ENCODE measurements at places on chromosomes 1 and 21.
A peak's percentile ranks its signal among the peaks of the same experiment; 100 is the strongest.

DNA sequence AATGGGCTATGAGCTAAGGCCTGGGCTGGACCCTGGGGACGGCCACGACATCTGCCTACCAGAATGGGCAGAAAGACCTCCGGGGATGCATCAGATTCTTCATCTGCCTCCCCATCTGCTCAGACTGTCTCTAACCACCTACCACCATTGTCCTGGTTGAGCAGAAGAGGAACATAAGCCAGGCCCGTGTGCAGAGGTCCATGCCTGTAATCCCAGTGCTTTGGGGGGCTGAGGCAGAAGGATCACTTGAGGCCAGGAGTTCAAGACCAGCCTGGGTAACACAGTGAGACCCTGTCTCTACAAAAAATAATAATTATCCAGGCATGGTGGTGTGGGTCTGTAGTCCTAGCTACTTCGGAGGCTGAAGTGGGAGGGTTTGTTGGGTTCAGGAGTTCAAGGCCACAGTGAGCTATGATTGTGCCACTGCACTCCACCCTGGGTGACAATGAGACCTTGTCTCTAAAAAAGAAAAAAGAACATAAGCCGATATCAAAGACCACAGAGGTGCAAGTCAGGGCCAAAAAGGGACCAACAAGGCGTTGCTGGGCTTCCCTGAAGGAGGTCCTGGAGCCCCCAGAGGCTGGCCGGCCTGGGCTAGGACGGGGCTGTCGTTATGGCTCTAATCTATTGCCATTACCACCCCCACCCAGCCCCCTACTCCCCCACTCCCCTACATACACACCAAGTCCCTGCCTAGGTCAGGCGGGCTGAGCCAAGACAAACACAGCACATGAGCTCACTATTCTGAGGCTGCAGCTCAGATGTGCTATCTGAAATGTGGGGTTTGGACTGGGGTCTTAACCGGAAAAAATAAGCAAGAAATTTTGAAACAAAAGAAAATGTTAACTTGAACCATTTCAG, 239.2 kb upstream of the RAB4A start:
- DNase-seq = no peak

GRCh38 chr1:164660412-164660772, 101.4 kb downstream of the PBX1 start:
- DNase-seq = no peak

DNA sequence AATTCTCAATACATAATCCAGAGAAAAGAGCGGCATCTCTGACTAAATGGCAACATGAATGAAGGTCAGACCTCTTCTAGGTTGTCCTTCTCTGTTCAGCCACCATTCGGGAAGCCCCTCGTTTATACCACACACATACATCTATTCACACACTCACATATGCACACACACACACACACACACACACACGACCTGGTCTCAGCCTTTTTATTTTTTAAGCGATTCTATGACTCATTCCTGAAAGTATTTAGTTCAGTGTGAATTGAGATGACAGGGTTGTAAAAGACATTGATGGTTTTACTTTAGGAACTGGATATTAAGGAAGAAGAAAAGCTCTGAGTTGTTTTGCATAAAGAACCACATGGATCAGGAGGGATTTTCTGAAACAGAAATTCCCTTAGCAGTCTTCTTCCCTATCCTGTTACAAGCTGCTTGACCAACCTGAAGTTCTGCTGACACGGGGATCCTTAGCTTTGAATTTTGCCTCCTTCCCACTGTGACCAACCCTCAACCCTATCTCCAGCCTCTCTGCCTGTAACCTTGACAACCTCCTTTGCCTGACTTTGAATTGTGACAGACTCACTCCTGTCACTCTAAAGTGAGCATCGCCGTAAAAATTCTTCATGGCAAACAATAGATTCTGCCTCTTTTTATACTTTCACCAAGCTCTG, 383.1 kb upstream of the ESRRG start:
- no peak for DNase-seq

- DNase-seq = peak; percentile 88
Measured at GRCh38 chr21:34020005-34020847, 53.2 kb upstream of the MRPS6 start.

DNA sequence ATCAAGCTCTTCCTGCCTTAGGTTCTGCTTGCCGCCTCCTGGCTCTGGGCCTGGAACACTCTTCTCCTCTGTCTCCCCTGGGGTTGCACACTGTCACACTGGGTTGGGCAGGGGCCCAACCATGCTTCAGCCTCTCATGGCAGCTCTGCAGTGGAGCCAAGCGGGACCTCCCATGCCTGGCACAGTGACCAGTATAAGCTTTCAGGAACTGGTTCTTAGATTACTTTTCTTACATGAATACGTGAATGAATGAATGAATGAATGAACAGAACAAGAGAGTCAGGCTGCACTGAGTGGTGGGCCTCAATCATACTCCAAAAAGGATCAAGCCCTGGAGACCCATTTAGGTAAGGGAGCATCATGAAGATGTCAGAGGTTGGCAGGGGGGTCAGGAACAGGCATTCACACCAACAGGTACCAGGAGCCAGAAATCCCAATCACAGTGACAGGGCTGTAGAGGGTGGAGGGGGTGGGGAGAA, 30.8 kb upstream of the TMEM125 start:
- no peak for DNase-seq

- DNase-seq = no peak
Measured at GRCh38 chr1:198481661-198482060, 58.8 kb downstream of the ATP6V1G3 start.

DNA sequence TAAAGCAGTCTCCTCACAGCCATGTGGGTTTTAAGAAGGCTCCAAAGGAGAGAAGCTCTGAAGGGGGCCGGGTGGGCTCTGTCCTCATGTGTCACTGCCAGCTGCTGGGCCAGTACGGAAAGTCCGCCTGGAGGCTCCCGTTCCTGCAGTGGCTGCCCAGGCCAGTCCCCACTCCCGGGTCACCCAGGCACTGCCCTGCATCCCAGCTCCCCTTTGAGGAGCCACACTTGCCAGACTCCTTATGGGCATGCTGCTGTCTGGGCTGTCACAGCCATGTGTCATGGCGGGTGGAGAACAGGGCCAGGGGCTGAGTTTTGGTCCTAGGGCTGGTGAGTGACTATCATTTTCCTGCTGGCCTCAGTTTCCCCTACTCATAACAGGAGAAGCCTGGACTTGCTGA, 79.4 kb upstream of the ACTRT2 start:
- DNase-seq = no peak

- DNase-seq = no peak
Measured at GRCh38 chr1:152486400-152487006, 24.1 kb upstream of the LCE5A start.

DNA sequence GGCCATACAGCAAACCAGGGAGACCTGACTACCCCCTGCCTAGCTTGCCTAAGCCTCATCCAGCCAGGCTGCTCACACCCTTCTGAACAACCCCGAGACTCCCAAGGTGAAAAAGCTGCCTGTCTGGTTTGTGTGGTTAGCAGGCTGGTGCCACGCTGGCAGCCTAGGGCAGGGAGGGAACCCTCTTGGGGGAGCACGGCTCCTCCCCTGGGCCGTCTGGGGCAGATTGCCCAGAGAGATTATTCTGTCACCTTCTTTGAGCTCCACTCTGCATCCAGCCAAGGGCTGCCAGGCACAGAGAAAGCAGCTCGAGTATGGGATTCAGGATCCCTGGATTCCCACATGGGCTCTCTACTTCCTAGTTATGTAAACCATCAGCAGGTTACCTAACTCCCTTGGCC, 27.5 kb upstream of the TCEA3 start:
- peak; percentile 28 for DNase-seq

DNA sequence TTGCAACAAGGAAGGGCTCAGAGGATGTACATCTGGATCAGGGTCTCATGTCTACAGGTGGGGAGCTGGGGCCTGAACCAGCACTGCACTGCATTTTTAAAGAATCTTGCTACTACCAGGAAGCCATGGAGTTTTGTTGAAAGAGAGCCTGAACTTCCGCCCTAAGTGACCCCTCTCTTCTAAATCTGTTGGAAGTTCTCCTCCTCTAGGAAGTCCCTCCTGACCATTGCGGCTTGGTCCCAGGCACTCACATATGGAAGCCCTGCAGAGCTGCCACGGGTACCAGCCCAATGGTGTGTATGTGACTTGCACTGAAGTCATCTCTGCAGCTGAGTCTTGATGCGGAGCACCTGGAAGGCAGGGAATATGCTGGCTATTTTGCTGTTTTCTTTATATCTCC, 192.0 kb upstream of the GALNT2 start:
- no peak for DNase-seq

DNA sequence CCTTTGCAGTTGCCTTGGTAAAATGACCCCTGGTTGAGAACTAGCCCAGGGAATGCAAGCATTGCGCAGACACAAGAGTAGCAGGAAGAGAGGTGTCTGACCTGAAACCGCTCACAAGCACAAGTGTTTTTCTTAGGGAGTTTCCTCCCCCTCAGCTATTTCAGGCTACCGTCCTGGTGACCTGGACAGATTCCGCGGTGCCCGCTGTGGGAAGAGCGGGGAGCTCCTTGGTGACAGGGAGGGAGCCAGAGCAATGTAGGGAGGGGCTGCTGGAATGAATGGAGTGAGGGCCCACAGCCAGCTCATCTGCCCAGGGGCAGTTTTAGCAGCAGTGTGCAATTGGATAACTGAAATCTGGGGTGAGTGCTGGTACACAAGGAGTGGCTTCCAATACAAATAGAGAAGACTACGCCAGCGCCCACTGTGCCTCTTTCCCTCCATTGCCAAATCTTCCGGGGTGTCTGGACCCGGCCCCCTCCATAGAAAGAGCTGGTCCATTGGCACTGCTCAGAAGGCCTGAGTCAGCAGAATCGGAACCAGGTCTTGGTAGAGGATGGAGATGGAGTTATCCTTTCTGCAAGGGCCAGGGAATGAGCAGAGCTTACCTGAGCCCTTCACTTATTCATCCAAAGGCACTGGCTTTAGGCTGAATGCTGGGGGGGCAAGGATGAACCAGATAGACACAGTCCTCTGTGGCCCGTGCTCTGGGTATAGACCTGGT, 82.8 kb downstream of the TRABD2B start:
- DNase-seq = no peak

- DNase-seq = no peak
Measured at GRCh38 chr1:97254731-97255463, 533.3 kb downstream of the PTBP2 start.

DNA sequence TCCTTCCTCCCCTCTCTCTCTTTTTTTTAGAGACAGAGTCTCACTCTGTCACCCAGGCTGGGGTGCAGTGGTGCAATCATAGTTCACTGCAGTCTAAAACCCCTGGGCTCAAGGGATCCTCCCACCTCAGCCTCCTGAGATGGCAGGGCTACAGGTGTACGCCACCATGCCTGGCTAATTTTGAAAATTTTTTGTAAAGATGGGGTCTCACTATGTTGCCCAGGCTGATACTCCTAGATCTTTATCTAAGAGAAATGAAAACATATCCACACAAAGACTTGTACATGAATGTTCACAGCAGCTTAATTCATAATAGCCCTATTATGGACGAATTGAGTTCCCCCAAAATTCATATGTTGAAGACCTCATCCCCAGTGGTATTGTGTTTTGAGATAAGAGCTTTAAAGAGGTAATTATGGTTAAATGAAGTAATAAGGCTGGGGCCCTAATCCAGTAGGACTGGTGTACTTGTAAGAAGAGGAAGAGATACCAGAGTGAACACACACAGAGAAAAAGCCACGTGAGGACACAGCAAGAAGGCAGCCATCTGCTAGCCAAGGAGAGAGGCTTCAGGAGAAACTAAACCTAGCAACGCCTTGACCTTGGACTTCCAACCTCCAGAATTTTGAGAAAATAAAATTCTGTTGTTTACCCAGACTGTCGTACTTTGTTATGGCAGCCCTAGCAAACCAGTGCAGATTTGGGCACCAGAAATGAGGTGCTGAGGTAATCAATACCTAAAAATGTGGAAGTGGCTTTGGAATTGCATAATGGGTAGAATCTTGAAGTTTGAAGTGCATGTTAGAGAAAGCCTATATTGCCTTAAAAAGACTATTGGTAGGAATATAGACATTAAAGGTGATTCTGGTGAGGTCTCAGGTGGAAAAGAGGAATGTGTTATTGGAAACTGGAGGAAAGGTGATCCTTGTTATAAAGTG, 13.2 kb downstream of the IFNLR1 start:
- DNase-seq = no peak

DNA sequence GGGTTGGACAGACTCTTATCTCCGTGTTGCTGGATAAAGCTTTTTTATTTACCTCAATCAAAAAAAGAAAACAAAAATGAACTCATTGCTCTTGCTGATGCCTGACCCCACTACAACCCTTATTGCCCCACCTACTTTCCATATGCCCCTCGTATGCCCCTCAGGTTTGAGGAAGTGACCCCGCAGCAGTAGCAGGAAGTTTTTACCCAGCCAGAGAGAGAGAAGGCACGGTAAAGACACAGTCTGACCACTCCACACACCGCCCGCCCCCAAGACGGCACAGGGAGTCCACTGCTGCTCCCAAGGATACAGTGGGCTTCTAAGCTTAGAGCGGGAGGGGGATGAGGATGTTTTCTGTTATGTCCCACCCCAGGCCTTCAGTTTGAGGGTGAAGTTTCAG, 9.8 kb downstream of the PLEKHO1 start:
- no peak for DNase-seq

- no peak for DNase-seq
Measured at GRCh38 chr1:72435025-72435424, 152.7 kb upstream of the NEGR1 start.

DNA sequence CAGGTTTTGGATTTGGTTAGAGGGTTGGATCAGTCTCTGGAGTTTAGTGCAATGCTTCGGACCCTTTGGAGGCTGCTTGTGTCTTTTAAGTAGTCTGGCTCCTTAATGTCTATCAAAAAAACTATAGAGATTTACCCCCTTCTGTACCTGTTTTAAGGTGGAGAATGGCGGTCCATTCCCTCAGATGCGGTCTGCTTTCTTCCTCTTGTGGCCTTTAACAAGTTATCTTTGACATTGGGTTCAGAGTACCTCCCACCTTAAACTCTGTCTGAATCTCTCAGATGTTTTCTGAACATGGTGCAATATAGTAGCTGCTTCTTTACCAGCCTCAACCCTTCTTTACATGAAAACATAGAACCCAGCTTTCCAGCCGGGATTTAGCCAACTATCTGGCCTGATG, 2.4 kb downstream of the IPO9 start:
- DNase-seq = no peak

- DNase-seq = no peak
Measured at GRCh38 chr1:222284466-222284865, 263.4 kb downstream of the HHIPL2 start.

- DNase-seq = peak; percentile 4
Measured at GRCh38 chr21:42568866-42569731, 55.4 kb downstream of the SLC37A1 start.

- DNase-seq = no peak
Measured at GRCh38 chr21:39221997-39222486, 38.8 kb upstream of the PSMG1 start.

GRCh38 chr21:46058431-46059145, 39.3 kb upstream of the COL6A2 start:
- no peak for DNase-seq

GRCh38 chr1:230230948-230231773, 164.1 kb downstream of the GALNT2 start:
- DNase-seq = no peak

- DNase-seq = no peak
Measured at GRCh38 chr1:183592733-183593132, 2.5 kb upstream of the NCF2 start.

DNA sequence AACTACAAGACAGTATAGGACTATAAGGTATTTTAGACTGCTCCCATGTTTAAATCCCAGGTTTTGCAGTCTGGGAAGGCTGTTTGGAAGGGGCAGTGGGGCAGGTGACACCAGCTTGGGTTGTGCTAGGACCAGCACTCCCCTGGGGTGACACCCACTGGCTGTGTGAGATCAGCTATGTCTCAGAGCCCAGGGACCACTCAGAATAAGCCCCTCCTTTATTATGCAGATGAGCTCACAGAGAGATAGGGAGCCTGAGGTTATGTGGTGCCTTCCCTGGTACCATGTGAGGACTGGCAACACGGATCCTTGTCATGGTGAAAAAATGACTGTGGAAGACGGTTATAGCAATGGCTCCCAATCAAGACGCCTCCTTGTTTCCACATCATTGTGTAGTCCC, 71.0 kb downstream of the NENF start:
- no peak for DNase-seq

Data from NCI-H526 treated with DMSO at 0.1 percent for 48 hours (cell line).